ENCODE measurements at places on chromosomes 3 and 15.

- no peak for DNase-seq
Measured at GRCh38 chr3:29852767-29853166, 571.9 kb downstream of the RBMS3 start.

DNA sequence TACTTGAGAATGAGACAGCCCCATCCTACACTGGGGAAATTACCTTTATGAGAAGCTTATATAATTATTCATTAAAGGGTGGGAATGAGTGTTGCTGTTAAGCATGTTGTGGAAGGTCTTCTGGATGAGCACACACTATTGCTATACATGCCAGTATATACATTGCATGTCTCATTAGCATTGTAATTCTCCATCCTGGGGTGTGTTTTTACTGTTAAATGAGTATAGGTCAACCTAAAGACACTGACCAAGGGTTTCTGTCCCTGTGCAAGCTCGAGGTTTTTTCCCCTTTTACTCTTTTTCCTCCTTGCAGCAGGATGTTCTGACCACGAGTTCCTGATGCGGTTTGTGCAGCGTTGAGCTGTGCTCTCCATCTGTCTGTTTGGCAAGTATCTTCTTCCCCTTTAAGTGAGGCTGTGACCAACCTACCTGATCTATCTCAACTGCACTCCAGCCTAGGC, 7.2 kb upstream of the IVD start:
- DNase-seq, result no peak

- no peak for DNase-seq
Measured at GRCh38 chr3:107235193-107235927, 141.9 kb upstream of the CCDC54 start.

DNA sequence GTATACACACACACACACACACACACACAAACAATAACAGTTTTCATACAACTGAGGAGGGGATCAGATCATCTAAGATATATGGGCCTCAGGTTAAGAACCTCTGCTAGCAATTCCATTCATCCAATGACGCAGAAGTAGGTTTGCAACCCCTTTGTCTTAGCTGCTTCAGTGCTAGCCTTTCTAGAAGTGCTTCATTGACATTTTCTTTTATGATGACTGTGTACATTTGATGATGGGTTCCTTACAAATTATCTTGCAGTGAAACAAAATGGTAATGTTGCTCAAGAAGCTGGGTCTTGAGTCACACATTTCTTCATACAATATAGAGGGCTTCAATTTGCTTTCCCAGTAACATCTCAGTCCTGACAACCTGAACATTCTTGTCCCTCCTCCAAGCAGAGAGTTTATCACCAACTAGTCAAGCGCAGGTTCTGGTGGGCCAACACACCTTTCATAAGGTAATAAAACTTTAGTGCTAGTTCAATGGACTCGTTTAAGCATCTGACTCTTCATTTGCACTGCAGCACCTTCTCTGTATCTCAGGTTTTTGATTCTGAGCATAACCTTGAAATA, 269.5 kb downstream of the CNTN3 start:
- no peak for DNase-seq

- no peak for DNase-seq
Measured at GRCh38 chr3:167361948-167362347, 18.1 kb downstream of the ZBBX start.

DNA sequence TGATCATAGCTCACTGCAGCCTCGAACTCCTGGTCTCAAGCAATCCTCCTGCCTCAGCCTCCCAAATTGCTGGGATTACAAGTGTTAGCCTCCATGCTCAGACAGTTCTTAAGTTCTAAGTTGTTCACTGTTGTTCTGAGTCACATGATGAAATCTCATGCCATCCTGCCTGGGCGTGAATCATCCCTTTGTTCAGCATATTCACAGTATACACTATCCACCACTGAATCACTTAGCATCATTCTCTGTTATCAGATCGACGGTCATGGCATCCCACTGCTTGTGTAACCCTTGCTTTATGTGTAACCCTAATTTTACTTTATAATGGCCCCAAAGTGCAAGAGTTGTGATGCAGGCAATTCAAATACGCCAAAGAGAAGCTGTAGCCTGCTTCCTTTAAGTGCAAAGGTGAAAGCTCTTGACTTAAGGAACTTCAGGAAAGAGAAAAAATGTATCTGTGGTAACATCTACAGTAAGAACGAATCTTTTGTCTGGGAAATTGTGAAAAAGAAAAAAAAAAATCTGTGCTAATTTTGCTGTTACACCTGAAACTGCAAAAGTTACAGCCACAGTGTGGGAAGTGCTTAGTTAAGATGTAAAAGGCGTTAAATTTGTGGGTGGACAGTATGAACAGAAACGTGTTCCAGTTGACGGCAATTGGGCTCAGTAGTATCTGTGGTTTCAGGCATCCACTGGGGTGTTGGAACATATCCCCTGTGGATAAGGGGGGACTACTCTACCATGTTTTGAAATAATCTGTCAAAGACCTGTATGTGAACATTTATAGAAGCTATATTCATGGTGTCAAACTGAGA, 80.6 kb downstream of the PCOLCE2 start:
- no peak for DNase-seq

DNA sequence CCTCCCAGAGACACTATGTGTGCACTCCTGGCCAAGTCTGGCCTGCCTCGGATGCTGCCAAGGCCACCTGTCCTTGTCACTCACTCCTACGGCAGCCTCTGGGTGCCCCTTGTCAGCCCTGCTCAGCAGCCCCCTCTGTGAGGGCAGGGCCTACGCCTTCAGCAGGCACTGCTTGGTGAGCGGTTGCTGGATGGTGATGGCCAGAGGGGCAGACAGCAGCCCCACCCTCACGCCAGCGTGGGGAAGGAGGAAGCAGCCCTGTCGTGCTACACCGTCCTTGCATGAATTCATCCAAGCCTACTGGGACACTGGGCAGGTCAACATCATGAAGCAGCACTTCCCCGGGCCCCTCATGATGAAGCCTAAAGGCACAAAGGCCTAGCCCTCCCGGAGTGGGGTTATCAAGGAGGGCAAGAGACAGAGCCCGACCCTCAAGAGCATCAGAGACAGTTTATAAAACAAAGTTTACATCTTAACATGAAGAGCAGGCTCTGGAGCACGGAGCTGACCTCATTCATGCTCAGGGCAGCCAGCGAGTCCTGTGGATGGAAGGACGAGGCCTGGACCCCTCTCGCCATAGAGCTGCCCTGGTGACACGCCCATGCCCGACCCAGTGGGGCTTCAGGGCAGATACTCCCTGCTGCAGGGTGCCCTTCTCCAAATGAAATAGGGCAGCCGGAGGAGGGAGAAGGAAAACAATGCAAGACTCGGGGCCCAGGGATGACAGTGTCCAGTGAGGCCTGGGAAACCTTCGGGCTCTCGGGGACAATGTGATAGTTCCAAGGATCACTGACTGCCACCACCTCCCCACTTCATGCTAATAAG, 25.3 kb downstream of the CHDH start:
- no peak for DNase-seq

DNA sequence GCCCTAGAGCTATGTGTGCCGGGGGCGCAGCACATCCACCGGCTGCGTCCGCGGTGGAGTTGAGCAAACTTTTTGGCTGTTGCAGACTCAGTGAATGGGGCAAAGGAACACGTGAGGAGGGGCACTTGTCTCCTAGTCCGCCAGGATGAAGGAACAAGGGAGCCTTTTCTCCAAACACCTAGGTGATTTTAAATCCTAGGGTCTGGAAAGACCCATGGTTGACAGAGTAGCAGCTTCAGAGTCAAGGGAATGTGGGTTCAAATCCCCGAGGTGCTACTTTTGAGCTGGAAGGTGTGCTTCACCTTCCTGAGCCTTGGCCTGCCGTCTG, 648 bp downstream of the ACAN start:
- no peak for DNase-seq

GRCh38 chr3:66140743-66141372, 79.9 kb upstream of the SLC25A26 start:
- DNase-seq, result no peak

DNA sequence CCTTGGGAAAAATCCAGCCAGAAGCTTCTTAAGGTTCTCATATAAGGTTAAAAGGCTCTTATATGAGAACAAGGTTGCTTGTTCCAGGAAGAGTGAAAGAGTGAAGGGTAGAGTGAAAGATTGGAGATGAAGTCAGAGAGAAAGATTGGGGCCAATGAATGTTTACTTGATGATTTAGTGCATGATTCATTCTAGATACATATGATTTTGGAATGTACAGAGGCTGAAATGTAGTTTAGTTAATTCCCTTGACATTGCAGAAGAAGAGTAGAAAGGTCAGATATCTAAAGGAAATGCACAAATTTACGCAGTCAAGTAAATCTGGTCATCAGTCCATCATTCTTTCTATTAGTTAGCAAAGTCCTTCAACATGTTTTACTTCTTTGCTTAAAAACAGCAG, 619.8 kb upstream of the ZNF717 start:
- DNase-seq, result no peak

GRCh38 chr3:150227839-150228238, 180.3 kb upstream of the TSC22D2 start:
- DNase-seq, result no peak

- DNase-seq, result no peak
Measured at GRCh38 chr15:29466292-29466691, 196.7 kb upstream of the NSMCE3 start.

Measured in stimulated activated CD4-positive, alpha-beta T cell treated with anti-CD3 and anti-CD28 coated beads, Interleukin-1b, Interleukin-23, amount 100 ng/mL, for 24 hours (primary cell).